ENCODE measurements at places on chromosomes 13 and 19.

DNA sequence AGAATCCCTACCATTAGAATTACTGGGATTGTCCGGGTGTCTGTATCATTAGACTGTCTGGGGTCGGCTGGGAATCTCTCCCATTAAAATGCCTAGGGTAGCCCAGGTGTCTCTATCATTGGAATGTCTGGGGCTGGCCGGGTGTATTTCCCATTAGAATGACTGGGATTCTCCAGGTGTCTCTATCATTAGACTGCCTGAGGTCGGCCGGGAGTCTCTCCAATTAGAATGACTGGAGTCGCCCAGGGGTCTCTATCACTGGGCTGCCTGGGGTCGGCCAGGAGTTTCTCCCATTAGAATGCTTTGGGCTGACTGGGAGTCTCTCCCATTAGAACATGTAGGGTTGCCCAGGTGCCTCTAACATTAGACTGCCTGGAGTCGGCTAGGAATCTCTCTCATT is 1560.7 kb downstream of the UQCRFS1 start:
- DNase-seq = no peak

GRCh38 chr13:73983109-73983508 is 151.1 kb downstream of the KLF12 start:
- DNase-seq = no peak

- no peak for DNase-seq
Observed at GRCh38 chr13:98083936-98084335, 59.0 kb upstream of the FARP1 start.

DNA sequence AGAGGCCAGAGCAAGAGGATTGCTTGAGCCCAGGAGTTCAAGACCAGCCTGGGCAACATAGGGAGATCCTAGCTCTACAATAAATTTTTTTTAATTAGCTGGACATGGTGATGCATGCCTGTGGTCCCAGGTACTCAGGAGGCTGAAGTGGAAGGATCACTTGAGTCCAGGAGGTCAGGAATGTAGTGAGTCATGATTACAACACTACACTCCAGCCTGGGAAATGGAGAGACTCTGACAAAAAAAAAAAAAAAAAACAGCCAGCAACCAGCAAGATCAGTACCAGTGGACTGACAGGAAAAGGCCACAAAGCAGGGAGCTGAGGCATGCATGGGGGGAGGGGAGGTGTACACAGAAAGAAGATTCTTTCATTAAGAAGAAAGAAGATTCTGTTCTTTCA is 52.7 kb upstream of the RFXAP start:
- no peak for DNase-seq

DNA sequence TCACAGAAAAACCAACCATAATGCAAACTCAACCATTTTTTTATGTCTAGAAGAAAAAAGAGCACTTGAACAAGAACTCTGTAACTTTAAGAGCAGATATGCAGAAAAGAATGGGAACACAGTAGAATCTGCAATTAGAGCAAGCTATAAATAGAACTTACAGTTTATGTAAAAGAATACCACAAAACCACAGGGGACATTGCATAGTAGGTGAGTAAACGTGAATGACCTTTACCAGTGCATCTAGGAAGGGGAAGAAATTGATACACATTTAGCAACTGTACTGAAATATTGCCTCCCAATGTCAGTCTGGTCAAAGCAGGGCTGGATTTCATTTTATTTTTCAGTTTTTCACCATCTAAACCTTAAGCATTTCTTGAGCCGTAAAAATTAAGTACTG is 242.2 kb upstream of the EDNRB start:
- no peak for DNase-seq

DNA sequence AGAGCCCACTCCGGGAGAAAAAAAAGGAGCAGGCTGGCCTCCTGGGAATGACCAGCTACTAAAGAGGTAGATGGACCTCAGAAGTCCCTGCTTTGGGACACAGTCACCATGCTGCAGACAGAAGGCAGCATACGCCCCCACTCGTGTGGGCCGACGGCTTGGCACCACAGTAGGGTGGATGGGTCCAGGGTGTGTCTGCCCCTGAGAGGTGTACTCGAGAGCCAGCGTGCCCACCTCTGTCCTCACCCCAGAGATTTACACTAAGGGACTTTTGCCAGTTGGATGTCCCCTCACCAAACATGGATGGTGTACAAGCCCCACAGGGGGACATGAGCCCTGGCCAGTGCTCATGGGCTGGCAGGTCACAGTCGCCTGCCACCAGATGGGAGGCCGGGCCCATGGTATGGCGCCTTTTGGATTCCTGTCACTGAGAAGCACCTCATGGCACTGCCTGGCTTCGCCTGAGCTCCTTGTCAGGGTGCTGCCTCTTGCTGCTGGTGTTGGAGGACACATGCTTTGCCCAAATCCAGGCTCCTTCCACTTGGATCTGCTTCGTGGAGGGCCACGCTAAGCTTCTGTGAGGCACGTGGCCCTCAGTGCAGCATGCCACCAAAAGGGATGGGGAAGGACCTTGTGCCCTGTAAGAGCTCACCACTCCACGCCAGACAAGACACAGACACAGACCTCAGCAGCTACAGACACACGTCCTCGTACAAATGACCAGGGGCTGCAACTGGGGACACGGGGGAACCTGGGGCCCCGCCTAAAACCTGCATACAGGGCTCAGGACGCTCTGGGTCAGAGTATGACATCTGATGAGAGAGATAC is 13.3 kb upstream of the EPHX3 start:
- DNase-seq = no peak

DNA sequence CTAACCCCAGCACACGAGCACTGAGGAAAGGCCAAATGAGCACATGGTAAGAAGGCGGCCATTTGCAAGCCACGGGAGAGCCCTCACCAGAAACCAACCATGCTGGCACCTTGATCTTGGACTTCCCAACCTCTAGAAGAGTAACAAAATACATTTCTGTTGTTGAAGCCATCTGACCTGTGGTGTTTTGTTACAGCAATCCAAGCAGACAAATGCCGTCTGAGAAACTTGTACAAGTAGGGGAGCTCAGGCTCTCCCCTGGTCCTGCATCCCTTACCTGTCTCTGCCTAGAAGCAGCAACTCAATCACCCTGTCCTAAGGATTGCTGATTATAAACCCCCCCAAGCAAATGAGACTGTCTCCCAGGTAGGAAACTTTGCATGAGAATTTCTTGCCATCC is 255.0 kb upstream of the MAB21L1 start:
- no peak for DNase-seq

DNA sequence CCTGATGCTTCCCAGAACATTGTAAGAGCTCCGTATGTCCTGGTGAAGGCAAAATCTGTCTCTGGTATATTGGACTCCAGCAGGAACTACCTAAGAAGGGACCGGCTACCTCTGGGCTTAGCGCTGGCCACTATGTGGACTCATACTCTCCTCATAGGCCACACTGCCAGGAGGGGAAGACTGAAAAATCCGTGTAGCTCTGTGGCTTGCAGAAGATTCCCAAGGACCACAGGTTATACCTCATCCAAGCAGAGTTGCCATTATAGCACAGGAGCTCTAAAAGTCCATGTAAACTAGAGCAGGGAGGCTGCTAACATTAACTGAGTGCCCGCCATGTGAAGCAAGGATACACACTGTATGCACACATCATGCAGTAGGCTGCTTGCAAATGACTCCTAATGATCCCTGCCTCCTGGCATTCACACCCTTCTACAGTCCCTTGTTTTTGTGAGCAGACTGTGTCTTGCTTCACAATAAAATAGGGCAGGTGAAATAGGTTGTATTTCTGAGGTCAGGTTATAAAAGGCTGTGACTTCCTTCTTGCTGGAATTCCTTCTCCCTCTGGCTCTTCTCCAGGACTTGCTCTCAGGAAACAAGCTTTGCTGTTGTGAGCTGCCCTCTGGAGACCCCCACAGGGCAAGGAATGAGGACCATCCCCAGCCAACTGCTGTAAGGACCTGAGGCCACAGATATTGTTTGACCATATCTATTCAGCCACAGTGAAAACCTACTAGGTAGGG is 192.6 kb upstream of the UBL3 start:
- DNase-seq = no peak

DNA sequence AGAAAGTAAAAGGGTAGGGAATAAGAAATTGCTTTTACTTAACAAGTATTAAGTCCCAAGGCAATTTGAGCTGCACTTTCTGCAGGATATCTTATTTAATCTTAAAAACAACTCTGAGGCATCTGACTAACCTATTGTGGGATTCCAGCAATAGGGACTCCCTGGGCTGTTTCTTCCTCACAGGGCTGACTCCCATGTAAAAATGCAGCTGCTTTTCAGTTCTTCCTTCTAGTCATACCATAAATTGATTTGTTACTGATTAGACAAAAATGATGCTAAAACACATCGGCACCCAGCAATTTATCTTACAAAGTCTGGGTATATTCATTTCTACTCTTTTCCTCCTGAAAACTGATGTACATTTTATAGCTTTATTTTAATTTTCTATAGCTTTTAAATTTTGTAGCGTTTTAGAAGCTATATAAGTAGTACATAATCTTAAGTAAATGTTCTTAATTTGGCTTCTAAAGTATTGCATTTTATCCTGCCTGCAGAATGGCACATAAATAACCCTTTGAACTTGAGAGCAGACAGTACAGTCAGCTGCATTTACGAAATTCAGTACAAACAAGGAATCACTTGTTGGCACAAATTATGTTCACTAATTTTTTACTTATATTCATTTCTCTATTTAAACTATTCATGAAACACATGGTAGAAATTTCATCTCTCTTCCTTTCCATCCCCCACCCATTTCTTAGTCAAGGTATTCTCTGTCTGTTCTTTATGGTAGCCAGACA is 102.4 kb upstream of the FRY start:
- no peak for DNase-seq

DNA sequence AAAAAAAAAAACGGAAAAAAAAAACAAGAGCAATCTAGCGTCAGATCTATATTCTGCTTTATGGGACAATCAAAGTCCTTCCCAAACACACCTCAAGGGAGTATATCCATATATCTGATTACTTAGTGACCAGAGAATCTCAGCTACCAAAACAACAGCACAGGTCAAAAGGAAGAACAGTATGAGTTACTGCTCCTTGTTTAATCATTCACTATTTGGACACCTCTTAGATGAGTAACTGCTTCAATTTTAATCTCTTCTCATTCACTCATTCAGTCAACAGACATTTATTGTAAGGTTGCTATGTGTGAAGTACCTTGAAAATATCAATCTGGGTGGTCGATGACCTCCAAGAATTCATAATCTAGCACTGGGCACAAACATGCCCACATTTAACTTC is 193.2 kb downstream of the IRS2 start:
- DNase-seq = no peak

DNA sequence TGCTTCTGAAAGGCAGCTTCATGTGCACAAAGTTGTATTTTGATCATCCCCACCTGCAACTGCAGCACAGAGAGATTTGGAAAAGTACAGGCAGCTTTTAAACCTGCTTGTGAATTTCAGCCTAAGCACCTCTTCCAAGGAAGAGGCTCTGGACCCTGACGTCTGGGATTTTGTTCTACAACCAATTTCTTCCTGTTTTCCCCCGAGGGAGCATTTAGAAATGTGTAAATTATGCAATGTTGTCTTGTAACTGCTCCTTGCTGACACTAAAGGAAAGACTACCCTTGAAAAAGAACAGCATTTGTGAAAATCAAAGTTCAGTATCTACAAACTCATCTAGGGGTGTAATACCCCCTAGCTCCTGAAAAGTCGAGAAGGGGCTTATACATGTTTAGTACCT is 15.4 kb downstream of the MED26 start:
- DNase-seq = no peak

GRCh38 chr19:3243819-3244700 is 19.6 kb downstream of the CELF5 start:
- DNase-seq = peak; percentile 14

- DNase-seq = no peak
Observed at GRCh38 chr13:98495627-98496478, 81.1 kb downstream of the STK24 start.

- peak; percentile 22 for DNase-seq
Observed at GRCh38 chr13:45327253-45327955, 13.6 kb downstream of the TPT1 start.

GRCh38 chr13:97028441-97029299 is 34.4 kb upstream of the OXGR1 start:
- DNase-seq = peak; percentile 25

- DNase-seq = no peak
Observed at GRCh38 chr19:36060430-36060829, 5.7 kb downstream of the WDR62 start.

DNA sequence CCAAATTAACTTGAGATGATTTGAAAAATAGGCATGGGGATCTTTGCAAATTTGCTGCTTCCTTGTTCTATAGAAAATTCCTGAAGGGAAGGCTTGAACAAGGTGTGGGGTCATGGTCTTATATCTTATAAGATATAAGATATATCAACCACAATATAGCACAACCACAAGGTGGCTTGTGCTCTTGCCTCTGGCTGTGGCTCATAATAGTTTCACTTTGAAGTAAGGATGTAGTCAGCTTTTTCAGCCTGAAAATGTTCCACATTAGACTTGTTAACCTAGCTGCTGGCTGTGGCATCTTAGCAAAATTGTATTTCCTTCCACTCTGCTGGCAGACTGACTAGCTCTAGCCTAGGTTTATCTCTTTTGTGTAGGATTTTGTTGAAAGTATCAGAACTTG is 169.7 kb downstream of the KLF5 start:
- DNase-seq = peak; percentile 43

DNA sequence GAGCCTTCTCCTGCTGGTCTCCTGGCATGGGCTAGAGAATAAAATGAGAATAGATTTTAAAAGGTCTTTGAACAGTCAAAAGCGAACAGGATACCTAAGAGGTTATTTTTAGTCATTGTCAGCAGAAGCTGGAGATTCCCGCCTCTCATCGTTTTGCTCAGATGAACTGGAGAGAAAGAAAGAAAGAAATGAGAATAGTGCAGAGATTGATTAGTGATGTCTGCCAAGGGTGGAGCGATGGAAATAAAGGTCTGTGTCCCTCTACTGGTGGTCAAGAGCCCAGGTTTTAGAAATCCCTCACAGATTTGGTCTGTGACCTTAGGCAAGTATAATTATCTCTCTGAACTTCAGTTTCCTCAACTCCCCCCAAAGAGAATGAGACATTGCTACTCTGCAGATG is 5.3 kb downstream of the NCAN start:
- DNase-seq = no peak

- DNase-seq = no peak
Observed at GRCh38 chr19:51108805-51109146, 567 bp upstream of the CTU1 start.

GRCh38 chr19:10548746-10549276 is 5.1 kb downstream of the ATG4D start:
- DNase-seq = no peak

- DNase-seq = no peak
Observed at GRCh38 chr13:85565652-85566051, 233.6 kb downstream of the SLITRK6 start.

GRCh38 chr19:1471515-1472160 is 7.4 kb downstream of the C19orf25 start:
- no peak for DNase-seq

GRCh38 chr19:1762243-1763117 is 9.2 kb downstream of the ONECUT3 start:
- DNase-seq = no peak

DNA sequence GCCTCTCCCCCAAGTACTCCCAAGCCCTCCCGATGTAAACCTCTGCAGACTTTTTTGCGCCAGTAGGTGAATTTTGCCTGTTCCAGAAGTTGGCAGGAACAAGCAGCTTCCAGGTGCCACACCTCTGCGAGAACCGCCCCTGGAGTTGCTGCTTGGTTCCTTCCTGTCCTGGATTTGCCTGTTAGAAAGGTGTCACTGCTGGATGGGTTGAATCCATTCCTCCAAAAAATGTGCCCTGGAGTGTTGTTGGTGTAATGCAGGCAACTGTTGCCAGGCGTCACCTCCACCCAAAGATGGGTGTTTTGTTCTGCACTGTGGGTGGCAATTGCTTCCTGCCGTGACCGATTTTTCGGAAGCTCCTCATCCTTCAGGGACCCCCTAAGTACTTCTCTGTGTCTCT is 5.7 kb downstream of the PGPEP1 start:
- no peak for DNase-seq

Data from CD4-positive, alpha-beta T cell treated with Interleukin-6 at 100 ng/mL for 8 hours (primary cell).